Left lung (tissue), 14 donors: ENCODE measurements at places on chromosomes 11 and 22. TPM values are rescaled to one million over a fixed set of nuclear protein-coding genes. Genes with fewer than 3 reads are reported as not detected.

GRAP2 gene
- 2.3 TPM for total RNA-seq

GPR83 gene
- total RNA-seq, result 0.08 TPM

MAPK8IP2 gene
- 1.4 TPM for total RNA-seq

CECR2 gene
- total RNA-seq, result 9.9 TPM

FXYD6 gene
- total RNA-seq, result 55.0 TPM

PDE3B gene
- total RNA-seq, result 17.0 TPM

SHISA8 gene
- total RNA-seq, result not detected

RAG1 gene
- total RNA-seq, result 0.50 TPM

ABCG4 gene
- total RNA-seq, result 0.26 TPM

MFRP gene
- not detected for total RNA-seq

GRCh38 chr11:21254790-21255189 is 585.4 kb downstream of the NELL1 start:
- H3K27ac ChIP-seq, result no peak overlapping the region
- no peak for DNase-seq
- no peaks in the 10 kb centered on the region for H3K4me1 ChIP-seq
- H3K36me3 ChIP-seq, result no peaks in the 10 kb centered on the region
- no peak overlapping the region for H3K4me3 ChIP-seq

- no peak for DNase-seq
Measured at GRCh38 chr11:8533332-8533731, 60.7 kb downstream of the STK33 start.

DNA sequence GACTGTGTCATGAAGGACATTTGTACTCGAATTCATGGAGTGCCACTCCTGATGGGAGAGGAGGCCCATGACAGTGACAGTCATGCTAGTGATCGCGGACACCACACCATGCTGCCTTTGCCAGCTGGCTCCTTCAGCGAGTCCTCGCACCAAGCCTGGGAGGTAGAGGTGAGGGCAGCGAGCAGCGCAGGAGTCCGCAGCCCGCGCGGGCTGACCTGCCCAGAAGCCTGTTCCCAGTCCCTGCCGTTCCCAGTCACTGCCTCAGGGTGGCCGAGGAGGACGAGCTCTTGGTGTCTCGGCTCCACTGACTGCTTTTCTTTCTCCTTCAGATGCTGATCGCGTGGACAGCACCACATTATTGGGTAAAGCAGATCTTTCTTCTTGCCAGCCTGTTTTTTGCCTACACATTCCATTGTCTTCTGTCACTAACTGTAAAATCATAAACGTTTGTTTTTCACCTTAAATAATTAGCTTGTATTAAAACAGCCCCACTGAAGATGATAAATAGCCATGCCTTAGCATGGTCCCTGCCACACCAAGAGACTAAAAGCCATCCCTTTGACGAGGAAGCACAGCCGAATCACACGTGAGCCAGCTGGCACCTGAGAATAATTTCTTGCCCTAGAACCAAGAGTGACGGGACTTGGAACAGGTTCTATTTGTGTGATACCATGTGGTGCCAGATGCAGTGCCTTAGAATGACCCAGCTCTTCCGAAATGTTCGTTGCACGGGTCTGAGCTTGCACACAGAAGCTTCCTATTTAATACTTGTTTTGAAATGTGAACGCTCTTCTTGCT is 25.5 kb downstream of the FAM118A start:
- H3K4me3 ChIP-seq, result no peak overlapping the region
- H3K36me3 ChIP-seq, result no peaks in the 10 kb centered on the region
- H3K27me3 ChIP-seq, result no peaks in the 10 kb centered on the region
- H3K4me1 ChIP-seq, result no peaks in the 10 kb centered on the region

GRCh38 chr11:19978668-19979518 is 181.4 kb downstream of the DBX1 start:
- H3K27ac ChIP-seq, result peak overlapping the region; percentile 40
- no peaks in the 10 kb centered on the region for H3K36me3 ChIP-seq
- DNase-seq, result peak; percentile 48
- H3K4me1 ChIP-seq, result peaks cover 5% of the 10 kb centered on the region

GRCh38 chr11:70124321-70125000 is 46.3 kb downstream of the ANO1 start:
- no peak for DNase-seq
- H3K36me3 ChIP-seq, result no peaks in the 10 kb centered on the region
- no peak overlapping the region for H3K27ac ChIP-seq

GRCh38 chr11:64321026-64321425 is 3.1 kb downstream of the PRDX5 start:
- H3K36me3 ChIP-seq, result peaks cover 27% of the 10 kb centered on the region
- H3K27me3 ChIP-seq, result no peaks in the 10 kb centered on the region
- DNase-seq, result no peak
- peaks cover 37% of the 10 kb centered on the region for H3K4me1 ChIP-seq
- no peak overlapping the region for H3K4me3 ChIP-seq

DNA sequence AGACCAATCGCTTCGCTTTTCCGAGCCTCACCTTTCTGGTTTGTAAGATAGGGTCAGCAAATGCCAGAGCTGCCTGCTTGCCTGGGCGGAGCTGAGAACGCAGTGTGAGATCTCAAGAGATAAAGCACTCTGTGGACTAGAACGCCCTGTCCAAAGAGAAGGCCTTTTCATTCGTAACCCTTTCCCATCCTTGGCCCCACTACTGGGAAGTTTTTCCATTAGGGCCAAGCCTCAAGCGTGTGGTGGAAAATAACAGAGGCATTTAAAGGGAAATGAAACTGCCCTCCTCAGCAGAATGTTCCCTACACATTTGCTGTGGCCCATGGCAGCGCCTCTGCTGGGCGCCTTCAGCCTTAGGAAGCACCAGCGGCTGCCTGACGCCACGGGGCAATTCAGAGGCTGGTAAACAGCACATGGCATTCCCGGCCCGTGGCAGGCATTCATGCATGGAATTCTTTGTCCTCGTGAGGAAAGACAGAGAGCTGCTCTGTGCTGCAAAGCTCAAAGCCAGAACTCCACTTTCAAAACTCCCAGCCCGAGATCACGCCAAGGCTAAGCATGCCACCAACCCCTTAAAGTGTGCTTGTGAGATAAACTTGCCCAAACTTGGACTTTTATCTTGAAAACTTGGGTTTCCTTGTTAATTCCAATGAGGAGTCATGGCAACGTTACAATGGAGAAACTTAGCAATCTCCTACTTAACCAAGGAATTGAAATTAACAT is 38.1 kb downstream of the AHNAK start:
- H3K27ac ChIP-seq, result peak overlapping the region; percentile 28
- no peaks in the 10 kb centered on the region for H3K27me3 ChIP-seq
- H3K4me3 ChIP-seq, result no peak overlapping the region
- H3K4me1 ChIP-seq, result peaks cover 55% of the 10 kb centered on the region

DNA sequence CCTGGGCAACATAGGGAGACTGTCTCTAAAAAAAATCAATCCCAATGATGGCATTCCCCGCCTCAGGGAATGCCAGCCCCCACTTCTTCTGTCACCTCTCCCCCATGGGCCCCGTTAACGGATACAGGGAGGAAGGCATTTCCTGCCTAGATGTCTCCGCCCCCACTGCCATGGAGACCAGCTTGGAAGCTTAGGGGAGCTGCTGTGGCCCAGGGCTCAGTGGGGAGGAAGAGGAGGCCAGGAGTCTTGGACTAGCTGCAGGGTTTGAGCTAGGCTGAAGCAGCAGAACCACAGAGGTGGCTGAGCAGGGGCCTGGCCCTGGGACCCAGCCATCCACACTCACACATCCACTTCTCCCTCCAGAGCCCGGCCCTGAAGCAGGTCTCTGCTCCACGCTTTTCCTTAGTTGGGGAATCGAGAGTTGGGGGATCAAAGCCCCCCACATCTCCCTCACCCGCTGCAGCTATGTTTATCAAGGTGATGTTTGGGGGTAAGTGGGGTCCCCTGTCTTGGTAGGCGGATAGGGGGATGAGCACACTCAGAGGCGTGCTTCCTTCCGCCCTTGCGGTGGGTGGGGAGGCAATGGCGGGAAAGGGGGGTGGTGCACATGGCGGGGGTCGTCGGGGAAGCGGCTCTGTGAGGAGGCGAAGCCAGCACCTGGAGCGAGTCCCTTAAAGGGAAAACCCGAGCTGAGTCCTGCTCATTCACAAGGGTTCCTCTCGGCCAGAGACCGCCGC is at the start of gene C22orf15:
Gene C22orf15 (plus strand): TSS at position 149 of the 737 bp plus-strand sequence. CDS start 317 bp downstream, at position 466.
- H3K27ac ChIP-seq, result no peak within 1 kb of the TSS
- H3K36me3 ChIP-seq, result no peaks in the 10 kb centered on the region
- peaks cover 5% of the 10 kb centered on the region for H3K4me1 ChIP-seq
- no peak within 1 kb of the TSS for H3K4me3 ChIP-seq

- H3K36me3 ChIP-seq, result no peaks in the 10 kb centered on the region
- H3K27ac ChIP-seq, result no peak overlapping the region
- no peak overlapping the region for H3K4me3 ChIP-seq
- no peaks in the 10 kb centered on the region for H3K27me3 ChIP-seq
Measured at GRCh38 chr11:111966678-111967077, 29.5 kb downstream of the DIXDC1 start.

DNA sequence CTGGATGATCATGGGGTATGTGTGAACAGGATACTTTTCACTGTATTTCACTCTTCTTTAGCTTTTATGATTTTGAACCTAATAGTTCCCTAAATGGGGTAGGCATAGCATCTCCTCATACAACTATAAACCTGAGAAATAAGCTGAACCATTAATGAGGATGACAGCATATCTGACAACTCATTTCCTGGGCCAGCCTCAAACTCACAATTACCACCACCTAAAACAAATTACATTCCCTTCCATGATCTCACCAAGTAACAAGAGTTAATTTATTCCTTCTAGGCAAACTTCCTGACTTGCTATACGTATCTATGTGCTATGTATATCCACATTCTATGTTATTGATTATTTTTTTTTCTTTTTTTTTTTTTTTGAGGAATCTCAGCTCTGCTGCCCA is 23.0 kb downstream of the SIK3 start:
- H3K27ac ChIP-seq, result no peak overlapping the region
- DNase-seq, result no peak
- H3K27me3 ChIP-seq, result no peaks in the 10 kb centered on the region
- H3K4me3 ChIP-seq, result no peak overlapping the region
- no peaks in the 10 kb centered on the region for H3K36me3 ChIP-seq

GRCh38 chr11:15569305-15570025 is 454.7 kb downstream of the INSC start:
- H3K36me3 ChIP-seq, result no peaks in the 10 kb centered on the region
- H3K4me3 ChIP-seq, result no peak overlapping the region
- DNase-seq, result peak; percentile 34
- H3K27me3 ChIP-seq, result no peaks in the 10 kb centered on the region
- peaks cover 4% of the 10 kb centered on the region for H3K4me1 ChIP-seq

- H3K4me3 ChIP-seq, result no peak overlapping the region
- H3K4me1 ChIP-seq, result peaks cover 11% of the 10 kb centered on the region
- no peaks in the 10 kb centered on the region for H3K36me3 ChIP-seq
- DNase-seq, result no peak
- H3K27me3 ChIP-seq, result no peaks in the 10 kb centered on the region
Measured at GRCh38 chr11:3382613-3383285, 3.8 kb upstream of the ZNF195 start.
